Hematopoietic multipotent progenitor cell treated with erythropoietin and hydrocortisone succinate and interleukin-3 and kit ligand, for 15 days (in vitro differentiated cells): ENCODE measurements at places on chromosomes 4 and X.

GRCh38 chr4:177323416-177323815 lies 13.7 kb downstream of the NEIL3 start:
- no peak for DNase-seq

DNA sequence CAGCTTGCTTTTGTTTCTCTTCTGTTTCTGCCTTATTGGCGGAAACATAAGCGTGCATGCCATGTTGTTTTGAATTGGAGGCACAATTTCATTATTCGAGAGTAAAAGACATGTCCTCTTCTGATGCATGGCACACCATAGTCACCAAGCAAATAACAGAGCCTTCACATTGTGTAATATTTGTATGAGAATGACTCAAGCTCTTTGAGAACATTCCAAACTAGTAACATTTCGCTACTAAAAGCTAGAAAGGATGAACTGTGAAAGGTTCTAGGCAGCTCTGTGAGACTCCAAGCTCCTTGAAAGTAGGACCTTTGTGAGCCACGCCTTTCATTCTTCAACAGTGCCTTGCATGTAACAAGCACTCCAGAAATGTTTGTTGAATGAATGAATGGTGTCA lies 9.2 kb upstream of the ANXA3 start:
- no peak for DNase-seq

- DNase-seq: no peak
Observed at GRCh38 chr4:154982187-154983047, 201.3 kb downstream of the RBM46 start.

GRCh38 chr4:149983931-149984330 lies 94.3 kb upstream of the DCLK2 start:
- no peak for DNase-seq
